Regular cardiac myocyte (primary cell): ENCODE measurements at places on chromosomes 6 and 20. TPM values are rescaled to one million over a fixed set of nuclear protein-coding genes. Genes with fewer than 3 reads are reported as not detected.

RRAGD gene
- total RNA-seq, result 0.19 and 7.0 TPM in 2 replicates

C6orf163 gene
- 0.77 and 2.0 TPM in 2 replicates for total RNA-seq

OLIG3 gene
- not detected in 2 replicates for total RNA-seq

PTCHD4 gene
- total RNA-seq, result 0.96 and 7.0 TPM in 2 replicates

ARMC12 gene
- total RNA-seq, result under 0.01 and 0.28 TPM in 2 replicates

SCAND1 gene
- total RNA-seq, result 43.4 and 64.8 TPM in 2 replicates

WFDC5 gene
- total RNA-seq, result not detected in 2 replicates

CUTA gene
- 87.4 and 143 TPM in 2 replicates for total RNA-seq

LY6G6F gene
- not detected in 2 replicates for total RNA-seq

HLA-DQA2 gene
- not detected in 2 replicates for total RNA-seq

BEND3 gene
- total RNA-seq, result 1.4 and 2.5 TPM in 2 replicates

RSPO3 gene
- total RNA-seq, result under 0.01 and 2.0 TPM in 2 replicates

FAM184A gene
- 0.19 and 0.85 TPM in 2 replicates for total RNA-seq

L3MBTL3 gene
- total RNA-seq, result 13.2 and 15.5 TPM in 2 replicates

C6orf15 gene
- not detected in 2 replicates for total RNA-seq

RAB5IF gene
- 52.1 and 99.3 TPM in 2 replicates for total RNA-seq

HRH3 gene
- not detected in 2 replicates for total RNA-seq

WFDC10B gene
- total RNA-seq, result not detected in 2 replicates

SLC22A3 gene
- 1.7 and 2.3 TPM in 2 replicates for total RNA-seq

EPPIN gene
- total RNA-seq, result not detected in 2 replicates

TP53TG5 gene
- total RNA-seq, result under 0.01 TPM in 1 of 2 replicates, not detected in the other

SAMD3 gene
- total RNA-seq, result 26.5 and 28.8 TPM in 2 replicates

SLC22A16 gene
- under 0.01 TPM in 1 of 2 replicates, not detected in the other for total RNA-seq

LRRC1 gene
- total RNA-seq, result 2.5 and 2.7 TPM in 2 replicates
